ENCODE measurements at places on chromosomes 4 and X.

DNA sequence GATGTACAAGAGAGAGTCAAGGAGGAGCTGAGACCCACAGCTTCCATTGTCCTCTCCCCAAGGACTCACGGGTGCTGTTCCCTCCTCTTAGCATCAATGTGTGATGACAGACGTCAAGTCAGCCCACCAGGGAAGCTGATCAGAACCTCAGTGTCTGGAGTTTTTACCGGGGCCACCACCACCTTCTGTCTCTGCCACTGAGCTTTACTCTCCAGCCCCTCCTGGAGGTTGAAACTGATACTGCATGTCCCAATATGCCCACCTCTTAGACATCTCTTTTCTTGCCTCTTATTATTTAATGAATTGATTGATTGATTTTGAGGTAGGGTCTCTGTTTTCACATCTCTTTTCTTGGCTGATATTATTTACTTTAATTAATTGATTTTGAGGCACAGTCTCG, 10.3 kb upstream of the AKAP17A start:
- DNase-seq: peak; percentile 94
- H3K4me1 ChIP-seq: peaks cover 17% of the 10 kb centered on the region
- no peaks in the 10 kb centered on the region for H3K36me3 ChIP-seq

- no peaks in the 10 kb centered on the region for H3K4me1 ChIP-seq
- DNase-seq: no peak
- H3K4me3 ChIP-seq: no peak overlapping the region
- H3K27ac ChIP-seq: no peak overlapping the region
Observed at GRCh38 chr4:16728111-16728510, 170.3 kb downstream of the LDB2 start.

DNA sequence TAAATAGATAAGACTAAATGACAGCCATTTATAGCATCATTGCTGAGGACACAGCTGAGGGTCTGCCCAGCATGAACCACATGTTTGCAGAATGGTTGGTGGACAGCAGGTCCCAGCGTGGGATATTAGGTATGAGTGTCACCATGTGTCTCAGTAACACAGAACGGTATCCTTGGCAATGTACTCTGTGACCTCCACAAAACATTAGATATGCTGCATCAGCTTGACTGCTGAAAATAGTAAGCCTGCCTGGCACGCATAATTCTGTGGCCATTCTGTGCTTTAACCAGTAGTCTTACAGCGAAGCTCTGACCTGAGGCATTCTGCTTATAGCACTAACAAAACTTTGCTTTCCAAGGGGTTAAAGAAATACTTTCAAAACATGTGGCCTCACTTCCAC, 32.0 kb downstream of the LIMCH1 start:
- no peak for DNase-seq
- no peaks in the 10 kb centered on the region for H3K4me1 ChIP-seq
- H3K4me3 ChIP-seq: no peak overlapping the region

GRCh38 chr4:74632634-74633033, 161.7 kb downstream of the BTC start:
- H3K4me3 ChIP-seq: no peak overlapping the region
- peak; percentile 62 for DNase-seq
- H3K27ac ChIP-seq: no peak overlapping the region
- peaks cover 8% of the 10 kb centered on the region for H3K4me1 ChIP-seq
- H3K27me3 ChIP-seq: peaks cover 5% of the 10 kb centered on the region

- no peak overlapping the region for H3K27ac ChIP-seq
- no peak for DNase-seq
- no peaks in the 10 kb centered on the region for H3K36me3 ChIP-seq
Observed at GRCh38 chr4:110418641-110419040, 57.3 kb upstream of the ENPEP start.

GRCh38 chr4:124685851-124686250, 26.7 kb downstream of the ANKRD50 start:
- no peaks in the 10 kb centered on the region for H3K27me3 ChIP-seq
- H3K27ac ChIP-seq: no peak overlapping the region
- no peaks in the 10 kb centered on the region for H3K4me1 ChIP-seq
- H3K36me3 ChIP-seq: no peaks in the 10 kb centered on the region
- H3K4me3 ChIP-seq: no peak overlapping the region

GRCh38 chr4:142557239-142557801, 288.8 kb downstream of the INPP4B start:
- H3K36me3 ChIP-seq: peaks cover 5% of the 10 kb centered on the region
- no peaks in the 10 kb centered on the region for H3K27me3 ChIP-seq
- H3K4me1 ChIP-seq: peaks cover 51% of the 10 kb centered on the region

GRCh38 chrX:31293409-31293808, 221.6 kb upstream of the FTHL17 start:
- no peaks in the 10 kb centered on the region for H3K36me3 ChIP-seq
- peak; percentile 49 for DNase-seq
- no peaks in the 10 kb centered on the region for H3K4me1 ChIP-seq
- H3K27ac ChIP-seq: no peak overlapping the region
- H3K27me3 ChIP-seq: no peaks in the 10 kb centered on the region

DNA sequence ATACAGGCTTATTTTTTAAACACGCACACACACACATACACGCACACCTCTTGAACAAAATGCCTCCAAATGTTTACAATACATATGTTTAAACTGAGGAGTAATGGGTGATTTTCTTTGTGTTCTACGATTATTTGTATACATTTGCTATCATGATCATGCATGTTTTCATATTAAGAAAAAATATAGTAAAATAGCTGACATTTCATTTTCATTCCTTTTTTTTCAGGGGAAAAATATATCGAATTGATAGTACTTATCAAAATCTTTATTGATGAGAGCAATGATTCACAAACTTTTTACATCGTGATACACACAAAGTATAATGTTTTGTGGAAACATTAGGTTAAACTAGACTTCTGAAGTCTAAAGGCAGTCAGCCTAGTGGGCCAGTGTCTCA, 618.9 kb downstream of the TECRL start:
- no peaks in the 10 kb centered on the region for H3K36me3 ChIP-seq
- H3K27ac ChIP-seq: no peak overlapping the region
- H3K4me1 ChIP-seq: no peaks in the 10 kb centered on the region
- no peaks in the 10 kb centered on the region for H3K27me3 ChIP-seq
- H3K4me3 ChIP-seq: no peak overlapping the region

- peak overlapping the region; percentile 68 for H3K4me3 ChIP-seq
- no peaks in the 10 kb centered on the region for H3K27me3 ChIP-seq
- H3K36me3 ChIP-seq: peaks cover 42% of the 10 kb centered on the region
- H3K27ac ChIP-seq: peak overlapping the region; percentile 80
Observed at GRCh38 chr4:113756005-113756410, 5.5 kb downstream of the CAMK2D start.

- no peak overlapping the region for H3K4me3 ChIP-seq
- H3K27me3 ChIP-seq: peaks cover 8% of the 10 kb centered on the region
- H3K36me3 ChIP-seq: no peaks in the 10 kb centered on the region
Observed at GRCh38 chr4:89820010-89820409, 17.0 kb downstream of the SNCA start.

GRCh38 chr4:54731552-54731951, 73.8 kb downstream of the KIT start:
- no peaks in the 10 kb centered on the region for H3K36me3 ChIP-seq
- no peak overlapping the region for H3K27ac ChIP-seq
- no peaks in the 10 kb centered on the region for H3K27me3 ChIP-seq
- H3K4me3 ChIP-seq: no peak overlapping the region
- DNase-seq: no peak

DNA sequence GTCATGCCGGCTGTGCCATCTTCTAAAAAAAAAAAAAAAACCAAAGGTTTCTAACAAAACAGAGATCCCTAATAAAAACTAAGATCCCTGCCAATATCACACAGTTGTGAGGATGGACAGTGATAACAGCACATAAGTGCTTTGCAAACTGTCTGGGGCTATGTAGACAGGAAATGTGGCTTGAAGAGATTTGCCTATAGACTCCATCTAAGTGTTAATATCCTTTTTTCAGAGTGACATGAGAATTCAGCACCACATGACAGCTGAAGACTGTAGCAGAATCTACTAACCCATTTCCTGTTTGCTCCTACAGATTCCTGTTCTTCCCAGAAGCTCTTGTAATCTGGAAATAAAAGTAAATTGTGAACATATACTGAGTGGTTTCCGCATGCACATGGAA, 215.4 kb downstream of the KDR start:
- DNase-seq: no peak
- no peaks in the 10 kb centered on the region for H3K27me3 ChIP-seq
- H3K36me3 ChIP-seq: no peaks in the 10 kb centered on the region
- H3K27ac ChIP-seq: no peak overlapping the region
- no peaks in the 10 kb centered on the region for H3K4me1 ChIP-seq

DNA sequence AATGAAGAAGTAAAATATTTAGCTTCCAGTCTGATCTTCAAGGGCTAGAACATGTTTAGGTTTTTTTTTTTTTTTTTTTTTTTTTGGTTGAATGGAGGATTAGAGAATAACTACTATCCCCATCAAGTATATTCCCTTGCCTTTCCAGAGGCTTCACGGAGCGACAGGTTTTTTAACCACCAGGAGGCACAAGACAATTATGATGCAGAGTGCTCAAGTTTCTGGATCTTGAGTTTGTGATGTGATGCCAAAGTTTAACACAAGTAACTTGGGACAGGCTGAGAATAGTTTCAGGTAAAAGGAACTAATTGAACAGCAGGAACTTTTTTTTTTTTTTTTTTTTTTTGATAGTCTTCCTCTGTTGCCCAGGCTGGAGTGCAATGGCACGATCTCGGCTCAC, 30.3 kb downstream of the CCNI start:
- peak; percentile 51 for DNase-seq
- no peak overlapping the region for H3K27ac ChIP-seq

DNA sequence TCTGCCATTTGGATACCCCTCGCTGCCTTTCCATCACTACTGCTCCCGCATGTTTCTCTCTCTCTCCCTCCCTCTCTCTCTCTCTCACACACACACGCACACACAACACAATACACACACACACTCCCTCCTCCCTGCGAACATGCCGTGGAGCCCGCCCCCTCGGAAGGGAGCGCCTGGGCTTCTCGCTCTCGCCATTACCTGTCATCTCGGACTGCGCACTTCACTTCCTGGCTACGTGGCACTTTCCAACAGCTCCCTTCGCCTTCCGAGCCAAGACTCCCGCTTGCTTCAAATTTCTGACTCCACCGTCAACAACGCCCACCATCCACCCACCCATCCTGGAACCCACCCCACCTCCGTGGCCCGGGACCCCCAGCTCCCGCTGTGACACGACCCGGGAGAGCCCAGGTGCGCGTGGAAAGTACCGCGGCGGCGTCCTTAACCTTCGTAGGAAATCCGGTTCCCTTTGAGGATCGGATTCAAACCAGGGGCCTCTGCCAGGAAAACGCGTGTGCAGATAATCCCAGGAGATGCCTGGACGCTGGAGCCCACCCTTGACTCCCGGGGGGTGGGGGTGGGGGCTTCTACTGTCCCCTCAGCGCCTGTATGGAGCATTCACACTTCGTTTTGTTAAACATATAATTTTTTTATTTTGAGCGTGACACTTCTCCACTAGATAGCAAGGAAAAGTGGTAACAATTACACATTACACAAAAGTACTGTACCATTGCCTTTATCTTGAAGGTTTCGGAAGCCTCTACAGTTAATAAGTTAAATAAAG, 12.5 kb downstream of the ARX start:
- H3K27ac ChIP-seq: peak overlapping the region; percentile 62
- H3K4me3 ChIP-seq: peak overlapping the region; percentile 88
- DNase-seq: peak; percentile 57
- H3K27me3 ChIP-seq: peaks cover 37% of the 10 kb centered on the region

DNA sequence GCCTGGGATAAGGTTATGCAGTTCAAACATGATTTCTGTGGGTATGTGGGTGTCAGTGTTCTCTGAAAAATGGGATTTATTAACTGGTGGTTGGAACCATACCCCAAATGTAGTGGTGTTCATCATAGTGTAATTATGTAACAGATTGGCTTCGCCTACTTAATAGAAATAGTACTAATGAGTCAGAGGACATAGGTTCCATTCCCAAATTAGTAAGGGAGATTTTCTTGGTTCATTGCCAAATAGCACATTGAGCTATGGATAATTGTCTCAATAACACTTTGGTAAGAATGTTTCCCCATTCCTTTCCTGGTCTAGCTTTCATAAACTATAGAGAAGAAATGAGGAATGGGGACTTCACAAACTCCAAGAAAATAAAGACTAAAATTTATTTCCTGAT, 20.5 kb upstream of the CYBB start:
- no peak overlapping the region for H3K4me3 ChIP-seq
- H3K36me3 ChIP-seq: no peaks in the 10 kb centered on the region
- H3K27me3 ChIP-seq: no peaks in the 10 kb centered on the region

DNA sequence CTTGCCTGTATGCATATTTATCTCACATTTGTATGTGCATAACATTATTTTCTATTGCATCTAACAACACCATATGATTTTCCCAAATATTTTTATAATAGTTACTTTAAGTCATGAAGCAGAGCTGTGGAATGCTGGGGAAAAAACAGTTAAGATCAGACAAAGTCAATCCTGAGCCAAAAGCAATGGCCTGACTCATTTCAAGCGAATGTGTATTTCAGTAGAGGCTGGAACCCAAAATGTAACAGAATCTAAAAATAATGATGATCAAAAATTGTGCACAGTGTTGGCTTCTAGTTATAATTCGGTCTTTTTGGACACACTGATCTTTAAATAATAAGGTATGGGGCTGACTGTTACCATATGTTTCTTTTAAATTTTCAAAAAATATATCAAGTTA, 516.2 kb upstream of the ADGRL3 start:
- H3K27me3 ChIP-seq: no peaks in the 10 kb centered on the region
- H3K27ac ChIP-seq: no peak overlapping the region
- H3K4me3 ChIP-seq: no peak overlapping the region
- H3K4me1 ChIP-seq: no peaks in the 10 kb centered on the region
- DNase-seq: no peak

GRCh38 chr4:78691334-78691754, 84.8 kb upstream of the BMP2K start:
- H3K27ac ChIP-seq: no peak overlapping the region
- H3K36me3 ChIP-seq: no peaks in the 10 kb centered on the region
- peaks cover 11% of the 10 kb centered on the region for H3K4me1 ChIP-seq
- no peak overlapping the region for H3K4me3 ChIP-seq
- peaks cover 8% of the 10 kb centered on the region for H3K27me3 ChIP-seq

GRCh38 chrX:107880054-107880610, 54.5 kb downstream of the MID2 start:
- H3K4me3 ChIP-seq: no peak overlapping the region
- DNase-seq: no peak
- no peaks in the 10 kb centered on the region for H3K4me1 ChIP-seq
- no peaks in the 10 kb centered on the region for H3K27me3 ChIP-seq
- H3K36me3 ChIP-seq: peaks cover 2% of the 10 kb centered on the region
- H3K27ac ChIP-seq: no peak overlapping the region

- H3K4me3 ChIP-seq: no peak overlapping the region
- peak; percentile 63 for DNase-seq
- no peaks in the 10 kb centered on the region for H3K36me3 ChIP-seq
- H3K27ac ChIP-seq: no peak overlapping the region
Observed at GRCh38 chr4:37762294-37762990, 64.0 kb upstream of the PGM2 start.

DNA sequence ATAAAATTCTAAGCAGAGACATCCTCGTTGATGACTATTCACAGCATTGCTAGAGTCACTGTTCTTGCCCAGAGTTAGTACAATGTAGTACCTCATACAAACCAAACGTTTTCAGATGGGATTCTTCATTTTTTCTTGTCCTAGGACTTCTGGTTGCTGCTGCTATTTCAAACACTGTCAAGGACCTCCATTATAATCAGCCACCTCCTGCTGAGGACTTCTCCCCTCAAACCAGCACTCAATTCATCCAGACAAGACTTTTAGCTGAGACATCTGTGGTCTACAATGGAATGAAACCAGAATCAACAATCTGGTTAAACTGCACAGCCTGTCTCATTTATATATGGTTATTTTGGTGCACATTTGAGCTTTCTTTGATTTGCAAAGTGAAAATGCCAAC, 1008.8 kb downstream of the STPG2 start:
- no peak overlapping the region for H3K27ac ChIP-seq
- no peak for DNase-seq
- H3K27me3 ChIP-seq: no peaks in the 10 kb centered on the region
- no peaks in the 10 kb centered on the region for H3K36me3 ChIP-seq

- H3K4me3 ChIP-seq: no peak overlapping the region
- no peaks in the 10 kb centered on the region for H3K27me3 ChIP-seq
- H3K36me3 ChIP-seq: peaks cover 16% of the 10 kb centered on the region
- no peak for DNase-seq
Observed at GRCh38 chr4:17494258-17495190, 17.4 kb downstream of the QDPR start.

Measured in activated CD4-positive, alpha-beta T cell treated with anti-CD3 and anti-CD28 coated beads, Interleukin-2, amount 10 ng/mL, durations not matched to agents 24 days and 14 days (primary cell).